Posterior cingulate gyrus (tissue), 11 donors: ENCODE measurements at places on chromosomes 6 and 20.

DNA sequence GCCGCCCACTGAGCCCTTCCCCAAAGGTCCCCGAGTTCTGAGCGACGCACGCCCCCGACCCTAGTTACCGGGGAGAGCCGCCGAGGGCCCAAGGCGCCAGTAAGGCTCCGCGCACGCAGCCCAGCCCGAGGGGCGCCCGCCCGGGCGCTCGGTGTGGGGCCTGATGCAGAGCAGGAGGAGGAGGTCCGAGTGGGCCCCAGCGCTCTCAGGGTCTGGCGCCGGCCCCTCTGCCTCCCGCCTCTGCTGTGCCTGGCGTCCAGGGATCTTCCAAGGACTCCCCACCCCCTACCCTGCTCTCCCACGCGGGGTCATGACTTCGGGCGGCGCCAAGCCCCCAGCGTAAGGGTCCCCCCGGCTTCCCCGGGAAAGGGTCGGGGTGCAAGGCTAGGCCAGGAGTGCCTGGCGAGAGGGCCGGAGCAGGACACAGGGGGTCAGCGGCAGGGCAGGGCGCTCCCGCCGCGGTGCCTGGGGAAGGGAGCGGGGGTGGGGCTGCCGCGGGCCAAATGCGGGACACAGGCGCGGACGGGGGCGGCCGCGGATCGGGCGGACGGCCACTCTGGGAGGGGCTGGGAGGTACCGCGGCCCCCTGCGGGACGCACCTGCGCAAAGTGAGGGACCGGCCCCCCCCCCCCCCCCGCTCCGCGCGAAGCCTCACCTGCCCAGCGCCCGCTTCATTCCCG lies 637 bp downstream of the ABHD12 start:
- DNase-seq = peak; percentile 87

DNA sequence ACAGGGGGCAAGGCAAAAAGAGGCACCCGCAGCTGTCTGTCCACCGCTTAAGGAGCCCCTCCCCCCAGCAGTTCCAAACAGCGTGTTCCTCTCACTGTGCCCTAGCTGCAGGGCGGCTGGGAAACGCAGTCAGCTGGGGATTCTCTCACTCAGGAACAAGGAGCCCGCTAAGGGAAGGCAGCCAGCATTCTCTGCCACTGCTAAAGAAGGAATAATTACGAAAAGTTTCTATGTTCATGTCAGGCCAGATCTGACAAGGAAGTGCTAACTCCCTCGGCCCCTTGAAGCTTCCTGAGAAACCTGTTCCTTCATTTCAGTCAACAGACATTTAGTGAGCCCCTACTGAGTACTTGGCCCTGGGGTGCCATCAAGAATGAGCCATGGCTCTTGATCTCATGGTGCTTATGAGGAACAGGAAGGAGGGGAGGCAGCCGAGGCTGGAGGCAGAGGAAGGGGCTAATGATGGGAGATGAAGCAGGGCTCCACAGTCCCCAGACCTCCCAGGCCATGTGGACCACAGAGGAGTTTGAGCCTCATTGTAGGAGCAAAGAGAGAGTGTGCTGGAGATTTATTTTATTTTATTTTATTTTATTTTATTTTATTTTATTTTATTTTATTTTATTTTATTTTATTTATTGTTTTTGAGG lies 101.7 kb upstream of the PMEPA1 start:
- DNase-seq = peak; percentile 82

- DNase-seq = no peak
These were observed 302.6 kb upstream of the NRSN1 start for GRCh38 chr6:23823421-23823820.

DNA sequence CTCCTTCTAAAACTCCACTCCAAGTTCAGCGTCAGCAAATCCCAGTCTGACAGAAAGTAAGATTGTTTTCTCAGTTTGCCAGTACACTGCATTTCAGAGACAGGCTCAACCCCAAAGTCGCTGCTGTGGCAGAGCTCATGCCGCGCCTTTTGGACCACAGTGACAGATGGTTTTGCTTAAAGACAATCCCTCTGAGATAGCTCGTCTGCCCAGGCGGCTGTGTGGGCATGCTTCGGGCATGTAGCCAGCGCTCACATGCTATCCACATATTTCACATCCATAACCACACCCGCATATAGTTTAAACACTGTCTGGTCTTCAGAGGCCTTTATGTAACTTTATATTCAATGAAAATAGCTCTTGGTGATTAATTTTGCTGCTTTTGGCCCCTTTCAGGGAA lies 14.7 kb upstream of the PXDC1 start:
- DNase-seq = peak; percentile 27

- DNase-seq = no peak
These were observed 601.2 kb downstream of the DHX35 start for GRCh38 chr20:39563349-39563748.

DNA sequence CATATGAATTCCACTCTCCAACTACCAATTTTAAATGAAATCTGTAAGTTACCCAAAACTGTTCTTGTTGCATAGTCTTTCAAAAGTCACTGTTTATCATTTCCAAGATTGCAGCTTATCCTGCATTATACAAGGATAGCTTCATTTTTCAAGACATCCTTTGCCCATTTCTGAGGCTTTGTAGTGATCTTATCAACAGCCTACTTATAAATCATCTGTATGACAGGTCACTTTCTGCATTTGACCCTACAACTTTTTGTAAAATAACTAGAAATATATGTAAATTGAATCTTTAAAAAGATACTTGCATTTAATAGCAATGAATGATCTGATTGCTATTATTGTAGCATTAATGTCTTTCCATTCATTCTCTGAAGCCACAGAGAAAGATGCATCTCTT lies 521.1 kb downstream of the UTRN start:
- DNase-seq = no peak

DNA sequence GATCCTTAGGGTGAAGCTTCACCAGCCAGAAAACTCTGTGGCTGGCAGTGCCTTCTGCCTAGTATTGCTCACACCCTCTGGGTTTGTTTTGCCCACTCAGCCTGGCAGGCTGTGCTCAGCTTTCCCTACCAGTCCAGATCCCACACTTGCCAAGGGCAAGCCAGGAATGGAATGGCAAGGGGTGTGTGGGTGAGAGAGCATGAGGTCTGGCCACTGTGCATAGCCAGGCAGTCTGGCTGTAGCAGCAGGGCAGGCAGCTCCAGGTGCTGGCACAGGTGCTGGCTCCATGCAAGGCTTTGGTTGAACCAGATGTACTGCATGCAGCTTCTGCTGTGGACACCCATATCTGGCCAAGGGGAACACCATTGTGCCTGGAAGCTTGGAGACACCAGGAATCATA lies 1720.3 kb downstream of the HACE1 start:
- no peak for DNase-seq
